Stimulated activated CD4-positive, alpha-beta T cell treated with anti-CD3 and anti-CD28 coated beads, Interleukin-12 subunit alpha, Interleukin-12 subunit beta, amount 100 ng/mL, for 48 hours (primary cell): ENCODE measurements at places on chromosomes 13 and 19.

GRCh38 chr13:32811297-32811800 is 204.9 kb upstream of the KL start:
- DNase-seq: no peak

GRCh38 chr19:47228168-47228936 is 2.6 kb downstream of the BBC3 start:
- DNase-seq: no peak

GRCh38 chr13:24307211-24308067 is 1.9 kb upstream of the C1QTNF9 start:
- DNase-seq: no peak

GRCh38 chr13:78636495-78636894 is 22.5 kb downstream of the OBI1 start:
- DNase-seq: no peak

DNA sequence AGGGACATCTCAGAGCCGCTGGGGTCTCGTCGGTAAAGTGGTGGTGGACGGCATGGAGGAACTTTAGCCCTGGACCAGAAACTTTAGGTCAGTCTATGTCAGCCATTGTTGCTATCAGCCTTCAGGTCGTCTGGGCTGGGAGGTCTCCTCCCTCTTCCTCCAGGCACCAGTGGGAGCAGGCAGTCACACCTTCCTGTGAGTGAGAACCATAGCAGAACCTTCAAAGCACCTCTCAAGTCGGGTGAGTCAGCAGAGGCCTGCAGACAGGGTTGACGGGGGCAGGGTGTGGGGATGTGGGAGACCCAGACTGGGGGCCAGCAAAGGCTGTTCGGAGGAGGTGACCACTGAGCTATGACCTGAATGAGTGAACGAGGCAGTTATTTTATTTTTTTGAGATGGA is 15.4 kb upstream of the SBNO2 start:
- DNase-seq: peak; percentile 46

DNA sequence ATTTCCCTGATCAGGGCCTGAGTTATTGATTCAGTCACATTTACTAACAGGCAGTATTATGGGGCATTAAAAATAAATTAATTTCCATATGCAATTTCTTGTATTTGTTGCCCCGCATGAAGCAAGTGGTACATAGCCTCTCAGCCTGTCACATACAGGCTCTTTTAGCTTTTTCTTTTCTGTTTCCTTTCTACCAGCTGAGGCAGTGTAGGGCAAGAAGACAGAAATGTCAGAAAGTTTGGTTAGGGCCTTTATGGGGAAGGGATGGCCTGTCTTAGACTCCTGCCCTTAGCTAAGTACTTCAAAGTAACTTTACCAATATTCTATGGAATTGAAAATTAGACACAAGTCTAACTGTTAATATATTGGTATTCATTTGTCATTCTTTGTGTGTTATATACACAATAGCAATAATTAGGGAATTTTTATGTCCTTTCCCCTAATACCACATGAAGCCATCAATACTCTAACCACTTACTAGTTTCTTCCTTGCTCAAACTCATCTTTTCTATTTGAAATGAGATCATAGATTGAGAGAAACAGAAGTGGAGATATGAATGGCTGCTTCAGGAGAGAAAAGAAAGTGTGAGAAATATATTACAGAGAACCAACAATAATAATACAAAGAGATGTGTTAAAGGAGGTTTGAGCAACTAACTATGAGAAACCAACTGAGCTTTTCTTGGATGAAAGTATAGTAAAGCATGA is 669.6 kb downstream of the PCDH17 start:
- DNase-seq: no peak

GRCh38 chr13:26272621-26273020 is 18.7 kb downstream of the CDK8 start:
- no peak for DNase-seq

- no peak for DNase-seq
These were observed 13.4 kb upstream of the SIGLEC12 start for GRCh38 chr19:51514866-51515481.

GRCh38 chr13:32261567-32261966 is 53.6 kb downstream of the ZAR1L start:
- DNase-seq: no peak

GRCh38 chr13:66663711-66664110 is 566.4 kb downstream of the PCDH9 start:
- DNase-seq: no peak

GRCh38 chr19:49920624-49921363 is 8.2 kb upstream of the ATF5 start:
- DNase-seq: no peak

GRCh38 chr13:110471156-110471832 is 90.2 kb downstream of the RAB20 start:
- no peak for DNase-seq
